ENCODE measurements at places on chromosomes 1 and 21.

DNA sequence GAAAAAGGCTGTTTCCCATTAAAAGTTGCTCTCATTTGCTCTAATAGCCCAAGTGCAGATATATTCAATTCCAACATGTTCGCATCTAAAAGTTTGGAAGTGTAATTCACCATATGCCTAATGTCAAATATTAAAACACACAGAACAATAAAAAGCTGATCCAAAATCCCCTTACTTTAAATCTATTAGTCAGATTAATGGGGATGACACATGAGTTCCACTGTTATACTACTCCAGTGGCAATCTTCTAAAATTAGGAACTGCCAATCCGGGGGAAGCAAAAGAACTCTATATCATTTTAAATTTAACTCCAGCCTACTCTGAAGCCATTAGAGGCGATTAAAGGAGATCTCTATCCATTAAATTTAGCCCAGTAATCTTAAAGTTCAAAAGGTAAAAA is 317.1 kb downstream of the NTNG1 start:
- no peak for DNase-seq

DNA sequence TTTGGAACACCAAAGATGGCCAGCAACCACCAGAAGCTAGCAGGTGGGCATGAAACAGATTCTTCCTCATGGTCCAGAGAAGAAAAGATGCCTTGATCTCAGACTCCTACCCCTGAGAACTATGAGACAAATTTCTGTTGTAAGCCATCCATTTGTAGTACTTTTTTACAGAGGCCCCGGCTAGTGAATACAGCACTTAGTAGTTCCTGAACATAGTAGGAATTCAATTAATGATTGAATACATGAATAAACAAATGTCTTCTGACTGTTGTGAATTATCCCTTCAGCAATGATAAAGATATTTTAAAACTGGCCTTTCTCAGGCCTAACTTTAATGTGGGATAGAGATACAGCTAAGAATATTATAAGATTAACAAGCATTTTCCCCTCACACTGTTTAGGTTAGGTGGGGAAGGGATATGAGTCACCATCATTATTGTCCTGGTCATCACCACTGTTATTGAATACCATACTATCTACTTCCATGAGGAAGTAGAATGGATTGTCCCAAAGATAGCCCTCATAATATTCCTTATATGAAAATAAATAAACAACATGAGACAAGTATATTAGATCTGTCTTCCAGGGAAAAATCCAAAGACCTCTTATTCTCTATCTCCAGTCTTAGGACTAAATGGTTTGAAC is 51.4 kb downstream of the ADCY10 start:
- no peak for DNase-seq

- no peak for DNase-seq
Observed at GRCh38 chr1:58844176-58844575, 60.3 kb upstream of the JUN start.

GRCh38 chr1:21921100-21921875 is 15.8 kb downstream of the HSPG2 start:
- DNase-seq = no peak

GRCh38 chr1:66348776-66349175 is 185.2 kb upstream of the SGIP1 start:
- DNase-seq = no peak

GRCh38 chr1:10716840-10717239 is 79.6 kb downstream of the CASZ1 start:
- no peak for DNase-seq

- DNase-seq = peak; percentile 63
Observed at GRCh38 chr21:45542242-45542666, at the start of gene SLC19A1. Gene SLC19A1 (minus strand): TSS chr21:45542440. CDS start chr21:45537959, 4,481 bp downstream.

DNA sequence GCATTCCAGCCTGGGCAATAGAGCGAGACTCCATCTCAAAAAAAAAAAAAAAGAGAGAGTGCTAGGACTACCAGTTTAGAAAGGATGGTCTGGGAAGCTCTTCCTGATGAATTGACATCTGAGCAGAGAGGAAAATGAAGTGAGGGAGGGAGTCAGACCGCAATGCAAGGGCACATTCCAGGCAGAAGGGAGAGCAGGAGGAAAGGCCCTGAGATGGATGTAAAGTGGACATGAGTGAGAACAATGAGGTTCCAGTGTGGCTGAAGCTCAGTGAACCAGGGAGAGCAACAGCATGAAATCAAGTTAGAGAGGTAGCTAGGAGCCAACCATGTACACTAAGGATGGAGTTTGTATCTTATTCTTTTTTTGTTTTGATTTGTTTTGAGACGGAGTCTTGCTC is 55.9 kb upstream of the SPOCD1 start:
- DNase-seq = no peak

- no peak for DNase-seq
Observed at GRCh38 chr1:111541721-111542120, 38.3 kb upstream of the ADORA3 start.

- no peak for DNase-seq
Observed at GRCh38 chr1:38152351-38153065, 105.9 kb upstream of the POU3F1 start.

DNA sequence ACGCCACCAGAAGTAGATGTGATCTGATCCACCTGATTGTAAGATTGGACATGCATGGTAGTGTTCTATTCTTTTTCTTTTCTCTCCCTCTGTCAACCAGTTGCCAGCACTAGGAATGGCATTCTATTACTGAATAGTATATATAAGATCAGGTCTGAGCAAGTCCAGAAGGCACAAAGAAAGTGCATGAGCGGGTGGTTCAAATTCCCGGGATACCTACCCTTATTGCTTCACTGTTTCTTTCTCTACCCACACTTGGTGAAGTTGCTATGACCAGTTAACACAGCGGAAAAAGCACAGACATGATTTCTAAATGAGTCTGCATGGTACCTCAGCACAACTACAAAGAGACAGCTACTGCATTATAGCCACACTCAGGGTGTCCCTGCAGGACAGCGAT is 64.0 kb downstream of the SLC9A1 start:
- no peak for DNase-seq

GRCh38 chr1:240515505-240515904 is 96.5 kb downstream of the GREM2 start:
- DNase-seq = no peak

DNA sequence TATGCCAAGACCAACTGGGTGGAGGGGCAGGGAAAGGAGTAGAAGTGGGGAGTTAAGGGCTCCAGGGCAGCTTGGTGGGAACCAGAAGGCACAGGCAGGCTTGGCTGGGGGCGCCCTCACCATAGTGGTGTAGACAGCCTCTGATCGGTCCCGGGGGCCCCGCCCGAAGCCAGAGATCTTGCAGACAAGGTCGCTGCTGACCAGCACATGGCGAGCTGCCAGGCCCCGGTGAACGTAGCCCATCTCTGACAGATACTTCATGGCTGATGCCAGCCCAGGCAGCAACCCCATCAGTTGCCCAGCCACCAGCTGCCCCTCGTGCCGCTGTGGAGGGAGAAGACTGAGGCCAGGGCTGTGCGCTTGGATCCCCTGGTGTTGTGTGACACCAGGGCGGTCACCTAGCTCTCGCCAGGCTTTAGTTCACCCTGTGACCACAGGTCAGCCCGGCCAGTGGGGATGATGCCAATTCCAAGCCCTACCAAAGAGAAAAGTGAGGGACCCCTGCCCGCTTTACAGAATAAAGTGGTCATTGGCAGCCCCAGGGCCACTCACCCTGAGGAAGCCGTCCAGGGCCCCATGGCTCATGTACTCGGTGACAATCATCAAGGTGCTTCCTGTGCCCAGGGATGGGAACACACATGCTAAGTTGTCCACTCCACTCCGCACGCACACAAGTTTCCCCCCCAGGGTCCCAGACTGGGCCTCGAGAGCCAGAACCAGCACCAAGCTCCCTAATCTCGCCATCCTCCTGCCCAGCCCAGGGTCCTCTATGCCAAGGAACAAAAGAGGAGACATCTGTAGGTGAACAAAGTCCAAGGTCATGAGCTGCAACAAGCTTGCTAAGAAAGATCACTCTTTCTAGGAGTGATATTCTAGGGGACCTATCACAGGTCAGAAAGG is 28.2 kb downstream of the CDCA8 start:
- DNase-seq = no peak

- no peak for DNase-seq
Observed at GRCh38 chr1:112027696-112028095, 38.2 kb upstream of the KCND3 start.

- no peak for DNase-seq
Observed at GRCh38 chr1:17551755-17552234, 12.3 kb downstream of the ARHGEF10L start.

- DNase-seq = no peak
Observed at GRCh38 chr21:17427157-17427556, 85.7 kb upstream of the CXADR start.
